ENCODE measurements at places on chromosomes 6 and 20.

- DNase-seq: no peak
These were observed 128.1 kb upstream of the DOK5 start for GRCh38 chr20:54347166-54347833.

GRCh38 chr20:37316116-37316774 is 26.8 kb downstream of the MANBAL start:
- no peak for DNase-seq

- DNase-seq: no peak
These were observed 36.7 kb downstream of the MARCKS start for GRCh38 chr6:113893866-113894265.

- DNase-seq: no peak
These were observed 15.7 kb upstream of the DNAAF9 start for GRCh38 chr20:3423126-3423525.

- DNase-seq: no peak
These were observed 19.4 kb upstream of the VNN1 start for GRCh38 chr6:132733283-132733682.

DNA sequence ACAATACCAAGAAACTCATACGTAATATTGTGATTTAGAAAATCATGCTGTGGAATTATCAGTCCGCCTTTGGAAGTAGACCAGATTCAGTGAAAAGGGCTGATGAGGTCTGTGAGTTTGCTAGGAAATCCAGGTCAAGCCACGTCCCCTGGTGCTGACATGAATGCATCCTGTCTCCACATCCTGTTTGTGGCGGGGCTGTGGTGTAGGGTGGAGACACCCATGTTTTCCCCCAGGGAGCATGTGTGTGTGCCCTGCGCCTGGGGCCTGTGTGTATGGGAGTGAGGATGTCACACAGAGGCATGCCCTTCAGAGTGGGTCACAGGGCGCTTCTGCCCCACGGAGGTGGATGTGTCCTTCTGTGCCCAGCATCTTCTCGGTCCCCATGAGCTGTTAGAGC is 109.1 kb downstream of the SASH1 start:
- no peak for DNase-seq

GRCh38 chr20:24684956-24685691 is 215.7 kb downstream of the SYNDIG1 start:
- no peak for DNase-seq

DNA sequence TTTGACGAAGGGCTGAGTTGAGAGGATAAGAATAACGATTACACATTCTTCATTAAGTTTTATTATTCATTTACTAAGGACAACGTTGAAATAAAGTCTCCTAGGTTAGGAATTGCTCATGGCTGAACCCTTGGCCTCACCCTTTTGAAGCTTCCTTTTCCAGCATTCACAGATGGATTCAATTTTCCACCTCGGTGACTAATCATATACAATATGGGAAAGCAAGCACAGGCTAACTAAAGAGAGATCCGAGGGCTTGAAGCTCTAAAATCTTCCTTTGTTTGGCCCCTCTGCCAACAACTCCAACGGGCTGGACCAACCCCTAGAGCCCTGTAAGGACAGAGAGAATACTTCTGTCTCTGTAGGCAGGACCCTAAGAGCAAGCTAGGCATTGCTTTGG is 159.5 kb downstream of the SOD2 start:
- DNase-seq: no peak

- no peak for DNase-seq
These were observed 232.3 kb downstream of the GMPR start for GRCh38 chr6:16470502-16471221.

DNA sequence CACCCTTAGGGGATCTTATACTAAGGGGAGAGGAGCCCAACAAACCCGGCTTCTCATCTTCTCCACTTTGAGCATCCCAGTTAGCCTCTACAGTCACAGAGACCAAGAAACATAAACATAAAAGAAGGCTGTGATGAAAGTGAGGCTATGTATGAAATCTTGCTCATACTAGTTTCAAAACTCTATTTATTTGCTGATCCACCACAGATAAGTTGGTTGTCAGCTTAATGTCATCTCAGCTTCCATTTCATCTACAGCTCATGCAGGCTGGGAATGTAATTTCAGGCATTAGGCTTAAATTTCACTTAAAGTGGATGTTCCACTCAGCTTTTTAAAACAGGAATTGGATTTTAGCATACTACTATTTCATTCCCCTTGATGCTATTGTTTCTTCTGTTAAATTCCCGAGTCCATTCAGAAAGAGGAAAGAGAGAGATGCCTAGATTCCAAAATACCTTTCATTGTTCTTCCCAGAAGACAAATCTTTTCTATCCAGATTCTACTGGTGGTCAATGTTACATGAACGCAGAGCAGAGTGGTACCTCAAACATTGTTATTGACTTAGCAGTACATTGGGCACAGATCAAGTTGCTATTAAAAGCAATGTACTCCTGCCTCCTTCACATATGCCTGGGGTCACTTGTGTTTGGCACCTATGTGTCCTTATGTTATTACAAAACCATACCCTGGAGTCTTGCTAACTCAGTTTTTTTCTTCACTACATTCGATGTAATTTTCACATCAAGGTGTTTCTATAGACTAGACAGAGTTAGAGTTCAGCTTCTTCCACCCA is 149.0 kb downstream of the HACE1 start:
- no peak for DNase-seq

GRCh38 chr20:18090477-18090876 is 32.8 kb upstream of the OVOL2 start:
- DNase-seq: no peak

- DNase-seq: no peak
These were observed 152.7 kb upstream of the SLC22A16 start for GRCh38 chr6:110629153-110629552.

- no peak for DNase-seq
These were observed 557.8 kb downstream of the HACE1 start for GRCh38 chr6:104301951-104302350.

GRCh38 chr6:91672201-91672600 is 1085.3 kb upstream of the MAP3K7 start:
- no peak for DNase-seq

DNA sequence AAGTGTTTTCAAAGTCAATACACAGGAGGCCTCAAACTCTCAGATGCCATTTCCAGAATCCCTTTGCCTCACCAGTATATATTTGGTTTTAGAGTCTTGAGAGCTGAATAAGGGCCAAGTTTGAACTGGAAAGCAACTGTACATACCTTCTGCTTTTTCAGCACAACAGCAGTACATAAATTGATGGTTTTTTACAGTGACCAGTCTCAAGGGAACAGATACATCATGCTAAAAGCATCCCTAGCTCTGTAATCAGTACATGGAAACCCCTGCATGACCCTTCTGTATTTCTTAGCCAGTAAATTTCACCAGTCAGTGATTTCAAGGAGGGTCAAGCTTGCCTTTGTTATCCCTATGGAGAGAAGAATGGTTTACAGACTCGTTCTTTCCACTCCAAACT is 40.6 kb upstream of the ECHDC1 start:
- no peak for DNase-seq

DNA sequence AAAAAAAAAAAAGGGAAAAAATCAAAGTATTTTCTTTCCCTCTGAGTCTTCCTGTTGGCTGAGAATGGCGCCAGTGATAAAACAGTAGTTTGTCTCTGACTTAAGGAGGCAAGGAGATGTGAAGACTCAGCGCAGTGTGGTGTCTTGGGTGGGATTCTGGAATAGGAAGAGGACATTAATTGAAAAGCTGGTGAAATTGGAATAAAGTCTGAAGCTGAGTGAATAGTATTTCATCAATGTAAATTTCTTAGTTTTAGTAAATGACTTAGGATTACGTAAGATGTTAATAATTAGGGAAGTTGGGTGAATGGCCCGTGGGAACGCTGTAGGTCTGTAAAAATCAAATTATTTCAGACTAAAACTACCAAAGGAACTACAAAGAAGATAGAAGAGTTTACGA is 122.8 kb upstream of the ZNF217 start:
- DNase-seq: no peak

DNA sequence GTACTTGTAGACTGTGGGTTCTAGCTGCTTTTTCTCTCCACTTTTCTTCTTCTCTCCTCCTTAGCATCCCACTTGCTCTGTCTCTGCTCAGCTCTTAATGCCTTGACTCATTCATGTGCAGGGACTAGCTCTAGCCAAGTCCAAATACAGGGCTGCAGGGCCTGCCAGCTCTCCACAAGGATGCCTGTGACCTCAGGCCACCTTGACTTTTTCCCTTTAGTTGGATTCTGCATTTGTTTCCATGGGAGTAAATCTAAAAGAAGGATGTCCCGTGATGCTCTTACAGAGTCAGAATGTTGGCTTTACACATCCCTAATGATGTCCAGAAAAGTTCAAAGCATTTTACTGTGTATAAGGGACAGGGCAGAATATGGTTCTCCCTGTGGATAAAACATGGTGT is 101.8 kb upstream of the PREP start:
- DNase-seq: no peak

All from stimulated activated CD8-positive, alpha-beta memory T cell treated with anti-CD3 and anti-CD28 coated beads, Interleukin-4, amount 100 ng/mL, for 1 hour (primary cell).